ENCODE measurements at places on chromosomes 12 and 14. TPM values are rescaled to one million over a fixed set of nuclear protein-coding genes. Genes with fewer than 3 reads are reported as not detected.

SLC41A2 gene
- total RNA-seq, result 4.9 TPM

FGF23 gene
- not detected for total RNA-seq

NUBPL gene
- 11.1 TPM for total RNA-seq

GPR132 gene
- total RNA-seq, result not detected

CPNE6 gene
- not detected for total RNA-seq

PRKAB1 gene
- 11.8 TPM for total RNA-seq
